ENCODE measurements at places on chromosomes 4 and X.
A peak's percentile ranks its signal among the peaks of the same experiment; 100 is the strongest.

- DNase-seq = no peak
These were observed 53.6 kb downstream of the NSG1 start for GRCh38 chr4:4440333-4441061.

DNA sequence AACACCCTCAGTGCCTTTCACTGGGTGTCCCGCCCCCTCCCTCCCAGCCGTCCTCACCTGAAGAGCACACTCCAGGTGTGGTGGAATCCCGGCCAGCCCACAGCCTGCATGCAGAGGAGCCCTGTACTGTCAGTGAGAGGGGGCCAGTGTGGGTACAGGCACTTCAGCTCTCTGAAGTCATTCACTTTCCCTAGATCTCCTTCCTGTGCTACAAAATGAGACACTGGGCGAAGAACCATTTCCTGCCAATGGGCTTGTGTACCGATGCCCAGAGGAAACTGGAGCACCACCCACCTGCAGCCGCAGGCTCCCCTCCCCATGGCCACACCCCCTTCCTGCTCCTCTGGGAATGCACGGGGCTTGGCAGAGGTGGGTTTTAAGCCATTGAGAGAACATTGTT, 73.9 kb upstream of the C4orf50 start:
- DNase-seq = no peak

DNA sequence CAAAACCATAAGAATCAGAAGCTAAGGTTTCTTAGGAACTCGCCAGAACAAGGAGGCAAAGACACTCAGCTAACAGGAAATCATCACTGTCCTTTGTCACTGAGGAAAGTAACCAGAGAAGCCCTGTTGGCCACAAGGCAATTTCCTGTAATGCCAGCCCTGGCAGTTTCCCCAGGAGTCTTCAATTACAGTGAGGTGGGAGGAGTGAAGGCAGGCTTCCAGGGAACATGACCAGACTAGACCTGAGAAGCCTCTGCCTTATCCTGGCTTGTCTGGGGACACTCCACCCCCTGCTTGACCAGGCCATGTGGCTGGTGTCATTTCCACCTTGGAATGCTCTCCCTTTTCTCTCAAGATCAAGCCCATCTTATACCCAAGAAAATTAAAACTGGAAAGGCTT, 125.3 kb downstream of the COL4A6 start:
- no peak for DNase-seq

DNA sequence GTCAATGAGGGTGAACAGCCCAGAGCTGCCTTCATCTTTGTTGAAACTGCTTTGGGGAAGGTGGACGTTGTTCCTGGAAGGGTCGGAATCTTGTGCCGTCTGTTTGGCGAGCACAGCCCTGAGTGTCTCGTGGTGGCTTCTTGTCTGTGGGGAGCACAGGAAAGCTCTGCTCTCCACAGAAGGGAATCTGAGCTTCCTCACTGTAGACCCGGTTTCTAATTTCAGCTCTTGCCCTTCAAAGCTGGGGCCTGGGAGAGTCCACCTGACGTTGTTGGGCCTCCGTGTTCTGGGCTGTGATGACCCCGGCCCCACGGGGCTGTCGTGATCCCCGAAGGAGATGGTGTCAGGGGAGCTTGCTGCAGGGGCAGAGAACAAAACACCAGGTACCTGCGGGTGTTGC, 47.5 kb downstream of the SORCS2 start:
- DNase-seq = no peak

- DNase-seq = no peak
These were observed 17.4 kb upstream of the PDCL2 start for GRCh38 chr4:55609393-55609866.

GRCh38 chrX:42752730-42753129, 25.2 kb downstream of the PPP1R2C start:
- DNase-seq = no peak

DNA sequence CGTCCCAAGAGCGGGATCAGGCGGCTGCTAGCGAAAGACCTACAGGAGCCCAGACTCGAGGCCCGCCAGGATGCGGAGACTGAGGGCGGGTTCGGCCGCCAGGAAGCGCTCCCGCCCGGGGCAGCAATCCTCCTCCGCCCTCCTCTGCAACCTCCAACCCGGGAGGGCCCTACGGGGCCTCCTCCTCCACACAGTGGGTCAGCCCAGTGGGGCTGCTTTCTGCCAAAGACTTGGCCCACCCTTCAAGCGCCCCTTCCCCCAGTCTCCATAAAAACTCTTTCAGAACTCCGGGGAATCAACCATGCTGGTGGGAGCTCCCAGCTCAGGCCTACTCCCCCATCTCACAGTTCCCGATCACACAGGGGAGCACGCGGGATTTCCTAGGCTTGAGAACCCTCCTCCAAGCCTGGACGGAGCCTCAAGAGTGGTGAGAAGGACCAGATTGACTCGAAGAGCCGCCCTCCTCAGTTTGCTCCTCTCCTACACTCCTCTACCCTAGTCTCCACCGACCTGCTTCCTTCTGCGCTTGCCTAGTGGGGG, 77.5 kb downstream of the RLIM start:
- DNase-seq = no peak

DNA sequence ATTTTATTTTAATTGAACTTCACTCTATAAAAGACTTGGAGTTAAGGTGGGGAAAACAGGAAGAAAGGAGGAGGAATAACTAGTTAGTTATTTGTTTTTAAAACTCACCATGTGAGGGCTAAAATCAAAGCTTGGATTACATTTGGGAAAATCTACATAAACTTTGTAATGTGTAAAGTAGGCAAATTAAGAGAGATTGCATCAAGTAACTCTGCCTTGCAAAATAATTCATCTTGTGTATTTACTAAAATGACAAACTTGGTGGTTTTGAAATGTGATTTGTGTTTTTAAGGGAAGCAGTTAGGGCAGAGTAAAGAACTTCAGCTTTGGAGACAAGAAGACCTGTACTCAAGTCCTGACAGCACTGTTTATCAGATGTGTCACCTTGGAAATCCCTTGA, 43.3 kb upstream of the RASSF6 start:
- DNase-seq = no peak

- DNase-seq = no peak
These were observed 706.9 kb upstream of the TENM3 start for GRCh38 chr4:181536196-181536746.

DNA sequence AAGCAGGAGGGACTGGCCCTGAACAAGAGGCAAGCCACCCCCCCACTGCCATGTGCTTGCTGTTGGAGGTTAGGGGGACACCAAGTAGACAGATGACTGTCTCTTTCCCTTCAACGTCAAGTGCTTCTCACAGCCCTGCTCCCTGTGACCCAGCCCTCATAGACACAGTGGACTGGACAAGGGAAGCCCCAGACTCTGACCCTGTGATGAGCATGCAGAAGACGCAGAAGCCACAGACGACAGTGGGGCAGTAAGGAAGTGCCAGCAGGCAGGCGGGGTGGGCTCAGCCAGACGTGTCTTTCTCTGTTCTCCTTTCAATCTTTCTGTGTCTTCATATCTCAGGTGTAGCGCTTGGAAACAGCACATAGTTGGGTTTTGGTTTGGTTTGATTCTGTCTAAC, 2.4 kb upstream of the L1CAM start:
- no peak for DNase-seq

DNA sequence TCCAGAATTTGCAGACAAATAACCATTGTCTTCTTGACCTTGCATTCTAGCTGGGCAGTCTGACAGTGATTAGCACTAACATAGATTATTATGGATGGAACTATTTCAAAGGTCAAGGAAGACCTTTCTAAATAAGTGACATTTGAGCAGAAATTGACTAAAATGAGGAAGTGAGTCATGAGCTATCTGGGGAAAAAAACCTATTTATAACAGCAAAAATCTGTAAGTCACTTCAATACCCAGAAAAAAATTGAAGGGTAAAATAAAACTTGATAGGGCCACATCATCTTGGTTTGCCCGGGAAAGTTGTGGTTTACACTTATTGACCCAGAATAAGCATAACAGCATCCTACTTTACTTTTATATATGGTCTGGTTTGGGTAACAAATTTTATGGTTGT, 414.6 kb upstream of the HS3ST1 start:
- DNase-seq = no peak

DNA sequence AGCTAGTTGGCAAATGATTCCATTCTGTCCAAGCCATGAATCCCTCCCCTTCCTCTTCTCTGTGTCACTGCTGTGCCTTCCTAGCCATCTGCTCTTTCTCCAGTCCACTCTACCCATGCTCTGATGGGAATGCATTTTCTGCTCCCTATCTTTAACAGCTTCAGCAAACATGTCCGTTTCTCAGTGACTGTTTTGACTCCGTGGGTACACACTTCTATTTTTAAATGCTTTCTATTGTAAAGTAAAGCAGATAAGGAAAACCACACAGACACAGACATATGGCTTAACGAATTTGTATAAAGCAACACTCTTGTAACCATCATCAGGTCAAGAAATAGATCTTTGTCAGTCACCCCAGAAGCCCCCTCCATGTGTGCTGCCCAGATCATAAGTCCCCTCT, 72.4 kb upstream of the KLHL13 start:
- DNase-seq = no peak

DNA sequence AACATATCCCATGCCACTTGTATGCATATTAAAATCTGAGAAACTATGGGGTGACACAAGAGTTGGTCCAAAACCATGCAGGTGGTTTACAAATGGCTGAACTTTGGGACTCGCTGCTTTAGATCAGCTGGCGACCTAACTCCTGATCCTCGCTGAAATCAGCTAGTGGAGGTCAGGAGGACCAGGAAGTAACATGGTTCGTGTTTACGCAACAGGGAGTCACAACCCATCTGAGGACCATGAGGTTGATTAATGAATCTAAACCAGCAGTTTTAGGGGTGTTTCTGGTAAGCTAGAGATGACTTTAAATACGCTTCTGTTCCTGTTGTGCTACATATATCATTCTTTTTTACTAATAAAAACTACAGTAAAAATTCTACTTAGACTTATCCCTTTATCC, 12.9 kb downstream of the TSPAN5 start:
- no peak for DNase-seq

DNA sequence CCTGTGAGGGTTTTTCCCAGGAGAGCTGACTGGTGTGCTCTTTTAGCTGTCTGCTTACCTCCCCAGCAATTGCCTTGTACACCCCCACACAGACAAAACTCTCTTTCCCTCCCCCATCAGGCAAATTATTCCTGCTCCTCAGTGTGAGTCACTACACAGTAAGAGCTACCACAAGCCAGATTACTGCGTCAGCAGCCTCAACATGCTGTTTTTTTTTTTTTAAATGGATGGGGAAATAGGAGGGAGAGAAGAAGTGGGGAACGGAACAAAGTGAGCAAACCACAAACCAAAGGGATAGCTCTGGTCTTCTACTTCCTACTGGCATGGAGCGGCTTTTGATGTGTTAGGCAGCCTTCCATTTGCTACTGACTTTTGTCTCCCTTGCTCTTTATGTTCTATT, 107.5 kb upstream of the ACSL4 start:
- no peak for DNase-seq

GRCh38 chrX:80432863-80433262, 12.6 kb downstream of the TENT5D start:
- no peak for DNase-seq

DNA sequence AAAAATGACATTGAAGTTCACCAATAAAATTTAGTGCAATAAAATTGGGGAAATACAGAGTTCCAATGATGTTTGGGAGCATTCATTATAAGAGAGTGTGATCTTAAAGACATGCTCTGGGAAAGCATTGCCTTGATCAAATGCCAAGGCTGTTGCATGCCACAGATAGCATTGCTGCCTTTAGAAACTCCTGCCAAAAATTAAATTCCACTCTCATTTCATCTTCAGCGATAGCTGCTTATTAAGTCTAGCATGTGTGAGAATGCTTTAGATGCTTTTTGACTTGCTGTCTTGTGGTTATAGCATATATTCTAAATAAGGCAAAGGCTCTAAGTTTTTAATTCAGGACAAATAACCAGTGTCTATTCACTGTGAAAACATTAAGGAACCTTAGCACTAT, 49.3 kb downstream of the NPNT start:
- no peak for DNase-seq

DNA sequence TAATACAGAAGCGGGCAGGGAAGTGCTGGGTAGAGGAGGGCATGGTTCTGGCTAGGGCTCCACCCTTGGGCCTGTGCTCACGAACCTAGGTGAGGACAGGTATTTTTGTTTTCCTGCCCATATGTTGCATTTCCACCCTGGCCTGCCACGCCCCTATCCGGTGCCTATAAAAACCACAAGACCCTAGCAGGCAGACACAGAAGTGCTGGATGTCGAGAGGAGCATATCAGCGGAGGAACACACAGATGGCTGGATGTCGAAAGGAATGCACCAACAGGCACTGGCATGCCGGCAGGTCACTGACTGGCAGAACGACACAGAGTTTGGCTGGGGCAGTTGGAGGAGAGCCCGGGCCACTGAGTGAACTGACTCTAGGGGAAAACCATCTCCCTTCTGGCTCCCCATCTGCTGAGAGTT, 316.6 kb upstream of the BOD1L1 start:
- no peak for DNase-seq

DNA sequence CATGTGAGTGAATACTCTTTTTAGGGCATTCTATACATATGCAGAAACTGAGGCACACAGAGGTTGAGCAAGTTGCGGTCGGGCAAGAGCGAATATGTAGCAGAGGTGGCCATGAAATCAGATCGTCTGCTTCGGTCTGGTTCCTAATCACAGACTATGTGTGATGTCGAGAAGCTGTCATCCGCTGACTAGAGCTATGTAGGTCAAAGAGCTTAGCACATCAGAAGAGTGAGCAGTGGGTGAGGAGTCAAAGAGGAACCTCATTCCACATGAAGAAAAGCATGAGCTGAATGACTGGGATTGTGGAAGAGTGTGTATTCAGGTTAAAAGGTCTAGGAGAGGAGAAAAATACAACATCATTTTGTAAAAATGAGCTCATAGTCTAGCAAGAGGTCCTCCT, 19.0 kb downstream of the GAB3 start:
- DNase-seq = no peak

GRCh38 chr4:152100379-152101201, 339.8 kb upstream of the GATB start:
- DNase-seq = peak; percentile 30

DNA sequence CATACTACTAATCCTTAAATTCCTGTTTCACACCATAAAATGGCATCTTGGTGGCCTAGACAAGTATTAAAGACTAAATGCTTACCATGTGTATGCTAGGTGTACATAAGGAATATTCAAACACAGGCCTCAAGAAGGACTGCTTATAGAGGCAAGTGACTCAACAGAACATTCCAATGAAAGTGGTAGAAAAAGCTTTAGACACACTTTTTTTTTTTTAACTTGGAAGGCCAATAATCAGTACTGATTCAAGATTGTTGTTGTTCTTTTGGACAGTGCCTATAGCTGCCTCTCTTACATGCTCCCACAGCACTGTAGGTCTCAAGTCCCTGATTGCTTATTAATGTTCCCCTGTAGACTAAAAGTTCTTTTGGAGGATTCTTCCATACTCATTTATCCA, 77.6 kb downstream of the FBXL5 start:
- DNase-seq = no peak

- DNase-seq = no peak
These were observed 444.2 kb upstream of the SLIT2 start for GRCh38 chr4:19807505-19807904.

- DNase-seq = no peak
These were observed 25.9 kb downstream of the HAND2 start for GRCh38 chr4:173504181-173504503.

DNA sequence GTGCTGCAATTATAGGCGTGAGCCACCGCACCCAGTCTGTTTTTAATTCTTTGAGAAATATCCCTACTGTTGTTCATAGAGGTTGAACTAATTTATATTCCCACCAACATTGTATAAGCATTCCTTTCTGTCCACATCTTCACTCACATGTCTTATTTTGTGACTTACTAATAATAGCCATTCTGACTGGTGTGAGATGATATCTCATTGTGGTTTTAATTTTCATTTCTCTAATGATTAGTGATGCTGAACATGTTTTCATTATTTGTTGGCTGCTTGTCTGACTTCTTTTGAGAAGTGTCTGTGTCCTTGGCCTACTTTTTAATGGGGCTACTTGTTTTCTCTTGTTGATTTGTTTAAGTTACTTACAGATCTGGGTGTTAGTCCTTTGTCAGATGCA, 310.9 kb upstream of the MAOA start:
- no peak for DNase-seq
